ENCODE measurements at places on chromosomes 13 and 19. TPM values are rescaled to one million over a fixed set of nuclear protein-coding genes. Genes with fewer than 3 reads are reported as not detected.

DNA sequence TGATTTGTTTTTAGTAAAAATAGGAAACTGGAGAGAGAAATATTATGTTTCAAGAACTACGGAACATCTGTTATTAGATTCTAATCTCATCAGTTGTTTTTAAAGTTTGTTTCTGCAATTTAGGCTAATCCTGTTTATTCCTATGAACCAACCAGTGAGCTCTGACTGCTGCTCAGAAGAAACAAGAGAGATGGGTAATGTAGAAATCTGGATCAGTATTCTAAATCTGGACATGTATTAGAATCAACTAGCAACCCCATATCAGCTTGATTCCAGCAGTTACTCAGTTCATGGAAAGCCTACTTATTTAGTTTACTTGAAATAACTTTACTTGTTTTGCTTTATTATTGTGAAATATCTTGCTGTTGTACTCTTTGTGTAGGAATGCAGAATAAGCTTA is 115.2 kb downstream of the TNFRSF19 start:
- DNase-seq, result no peak

- DNase-seq, result no peak
Observed at GRCh38 chr19:18147396-18147795, 5.6 kb upstream of the PIK3R2 start.

- DNase-seq, result no peak
Observed at GRCh38 chr13:24254146-24254841, 55.1 kb upstream of the C1QTNF9 start.

GRCh38 chr13:30796132-30796572 is 60.8 kb downstream of the ALOX5AP start:
- no peak for DNase-seq

DNA sequence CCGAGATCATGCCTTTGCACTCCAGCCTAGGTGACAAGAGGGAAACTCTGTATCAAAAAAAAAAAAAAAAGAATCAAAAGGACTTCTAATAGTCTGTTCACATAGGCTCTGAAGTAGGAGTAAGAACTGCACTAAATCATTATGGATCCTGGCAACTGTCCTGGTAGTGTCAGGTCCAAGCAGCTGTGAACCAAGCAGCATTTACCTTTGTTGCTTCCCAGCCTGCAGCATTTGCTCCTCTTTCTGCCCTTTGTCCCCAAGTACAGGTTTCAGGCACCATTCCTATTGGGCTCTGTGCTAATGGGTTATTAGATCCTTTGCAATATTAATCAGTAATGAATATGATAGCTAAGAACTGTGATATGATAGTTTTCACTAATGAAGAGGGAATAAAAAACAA is 77.4 kb upstream of the NBEA start:
- DNase-seq, result no peak

MAB21L1 gene
- polyA plus RNA-seq, result 13.1 TPM

DNA sequence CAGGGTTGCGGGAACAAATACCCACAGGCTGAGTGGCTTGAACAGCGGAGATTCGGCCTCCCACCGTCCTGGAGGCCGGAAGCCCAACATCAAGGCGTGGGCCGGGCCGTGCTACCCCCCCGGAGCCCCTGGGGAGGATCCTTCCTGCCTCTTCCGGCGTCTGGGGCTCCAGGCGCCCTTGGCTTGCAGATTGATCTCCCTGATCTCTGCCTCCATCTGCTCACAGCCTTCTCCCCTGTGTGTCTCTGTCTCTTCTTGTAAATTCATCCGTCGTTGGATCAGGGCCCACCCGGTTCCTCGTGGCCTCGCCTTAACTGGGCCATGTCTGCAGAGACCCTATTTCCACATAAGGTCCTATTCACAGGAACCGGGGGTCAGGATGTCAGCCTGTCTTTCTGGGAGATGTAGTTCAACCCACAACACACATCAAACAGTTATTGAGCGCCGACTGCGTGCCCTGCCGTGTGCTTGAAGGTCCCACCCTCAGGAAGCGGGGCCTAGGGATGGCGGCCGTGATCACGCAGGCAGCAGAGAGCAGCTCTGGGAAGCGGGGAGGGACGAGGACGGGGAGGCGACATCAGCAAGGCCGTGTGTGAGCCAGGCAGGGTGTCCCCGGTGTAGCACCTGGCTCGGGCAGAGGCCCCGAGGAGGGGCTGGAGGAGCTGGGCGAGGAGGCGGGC is 21.3 kb downstream of the HCN2 start:
- peak; percentile 46 for DNase-seq

DNA sequence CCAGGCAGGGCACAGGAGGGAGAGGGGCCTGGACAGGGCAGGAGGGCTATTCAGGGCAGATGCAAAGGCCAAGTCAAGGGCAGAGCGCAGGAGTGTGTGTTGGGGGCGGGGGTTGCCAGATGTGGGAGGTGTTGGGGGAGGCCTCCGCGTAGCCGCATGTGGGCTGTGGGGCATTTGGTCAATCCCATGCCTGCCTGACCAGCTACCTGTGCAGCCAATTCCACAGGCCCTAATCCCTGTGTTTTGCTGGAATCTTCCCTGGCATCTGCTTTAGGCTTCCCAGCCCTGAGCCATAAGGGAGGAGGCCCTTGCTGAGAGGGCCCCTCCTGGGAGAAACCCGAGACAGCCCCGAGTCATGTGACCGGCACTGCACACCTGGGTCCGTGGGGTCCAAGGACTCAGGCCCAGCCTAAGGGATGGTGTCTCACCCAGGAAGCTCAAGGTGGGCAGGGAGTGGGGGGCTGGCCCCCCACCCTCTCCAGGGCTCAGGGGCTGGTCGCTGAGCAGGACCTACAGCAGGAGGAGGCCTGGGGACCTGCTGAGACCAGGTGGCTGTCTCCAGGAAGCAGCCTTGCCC is 20.3 kb downstream of the RFX1 start:
- no peak for DNase-seq

PSG1 gene
- not detected for polyA plus RNA-seq

GRCh38 chr13:93762708-93763426 is 536.3 kb downstream of the GPC6 start:
- DNase-seq, result no peak

ATP1A3 gene
- polyA plus RNA-seq, result not detected

GRCh38 chr13:36763126-36763722 is 55.8 kb upstream of the RFXAP start:
- no peak for DNase-seq

CCDC70 gene
- not detected for polyA plus RNA-seq

DNA sequence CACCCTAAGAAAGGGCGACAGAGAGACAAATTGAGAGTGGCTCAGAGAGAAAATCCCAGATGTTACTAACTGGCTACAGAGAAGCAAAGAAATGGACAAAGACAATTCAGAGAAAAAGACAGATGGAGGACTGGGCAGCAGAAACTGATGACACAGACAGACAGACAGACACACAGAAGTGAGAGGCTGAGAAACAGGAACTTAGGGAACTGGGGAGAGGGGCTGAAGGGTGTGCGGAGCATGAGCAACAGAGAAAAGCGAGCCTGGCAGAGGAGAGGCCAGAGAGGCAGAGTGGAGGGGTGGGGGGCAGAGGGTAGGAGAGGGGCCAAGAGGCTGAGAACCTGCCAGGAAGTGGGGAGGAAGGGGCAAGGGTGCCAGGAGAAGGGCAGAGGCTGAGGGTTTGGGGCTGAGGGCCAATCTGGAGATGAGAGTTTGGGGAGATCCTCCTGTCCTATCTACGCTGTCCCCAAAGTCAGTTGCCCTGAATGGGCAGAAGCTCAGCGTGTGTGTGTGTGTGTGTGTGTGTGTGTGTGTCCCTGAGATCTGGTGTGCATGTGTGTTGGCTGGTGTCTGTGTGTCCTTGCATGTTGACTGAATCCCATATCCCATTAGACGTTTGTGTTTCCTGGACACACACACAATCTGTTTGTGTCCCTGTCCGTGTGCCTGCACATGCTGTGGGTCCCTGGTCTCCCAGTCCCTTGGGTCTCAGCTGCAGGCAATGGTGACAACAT is 5.6 kb upstream of the ERFL start:
- no peak for DNase-seq

GRCh38 chr19:50567882-50568727 is at the start of gene LRRC4B:
Gene LRRC4B (minus strand): TSS chr19:50568435. CDS start chr19:50548838, 19,597 bp downstream.
- peak; percentile 83 for DNase-seq

LENG9 gene
- polyA plus RNA-seq, result 2.2 TPM

DNA sequence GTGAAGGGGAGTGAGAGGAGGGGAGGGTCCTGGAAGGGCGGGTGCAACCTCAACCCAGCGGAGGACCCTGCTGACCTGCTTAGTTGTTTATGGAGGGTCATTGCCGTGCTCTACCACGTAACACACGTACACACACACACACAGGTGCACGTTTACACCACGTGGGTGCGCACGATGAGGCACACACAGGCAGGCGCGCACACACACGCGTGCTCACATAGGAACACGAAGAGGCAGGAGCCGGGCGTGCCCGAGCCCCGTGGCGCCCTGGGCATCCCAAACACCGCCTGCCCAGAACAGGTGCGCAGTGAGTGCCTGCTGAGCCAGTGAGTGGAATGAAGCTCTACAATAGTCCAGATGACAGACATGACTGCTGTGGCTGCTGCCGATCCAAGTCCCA is 11.2 kb upstream of the MADCAM1 start:
- DNase-seq, result no peak

- no peak for DNase-seq
Observed at GRCh38 chr13:46401432-46401831, 14.4 kb upstream of the RUBCNL start.

GRCh38 chr19:11418549-11419506 is at the start of gene RGL3:
Gene RGL3 (minus strand): TSS chr19:11419314. CDS start chr19:11419278, 36 bp downstream.
- no peak for DNase-seq

- DNase-seq, result no peak
Observed at GRCh38 chr13:37534676-37535075, 63.9 kb downstream of the POSTN start.

DNA sequence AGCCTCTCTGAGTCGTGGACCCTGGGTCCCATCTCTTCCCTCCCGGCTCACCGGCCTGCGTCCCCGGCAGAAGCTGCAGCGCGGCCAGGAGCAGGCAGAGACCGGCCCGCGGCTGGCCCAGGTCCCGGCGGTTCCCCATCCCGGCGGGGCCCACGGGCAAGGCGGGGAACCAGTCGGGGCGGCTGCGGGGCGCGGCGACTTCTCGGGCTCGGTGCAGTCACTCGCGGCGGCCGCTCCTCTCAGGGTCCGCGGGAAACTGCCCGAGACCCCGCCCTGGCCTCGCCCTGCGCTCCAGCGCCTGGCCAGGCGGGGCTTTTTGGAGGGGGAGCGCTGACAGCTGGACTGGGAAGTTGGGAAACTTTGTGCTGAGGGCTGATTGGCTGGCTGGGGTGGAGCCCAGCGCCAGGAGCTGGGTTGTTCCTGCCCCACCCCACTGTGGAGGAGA is at the start of gene COL5A3:
Gene COL5A3, minus strand, starts transcription at position 258 of the 445 bp plus-strand sequence. Its CDS starts 119 bp downstream, at position 139.
- peak; percentile 73 for DNase-seq

DNA sequence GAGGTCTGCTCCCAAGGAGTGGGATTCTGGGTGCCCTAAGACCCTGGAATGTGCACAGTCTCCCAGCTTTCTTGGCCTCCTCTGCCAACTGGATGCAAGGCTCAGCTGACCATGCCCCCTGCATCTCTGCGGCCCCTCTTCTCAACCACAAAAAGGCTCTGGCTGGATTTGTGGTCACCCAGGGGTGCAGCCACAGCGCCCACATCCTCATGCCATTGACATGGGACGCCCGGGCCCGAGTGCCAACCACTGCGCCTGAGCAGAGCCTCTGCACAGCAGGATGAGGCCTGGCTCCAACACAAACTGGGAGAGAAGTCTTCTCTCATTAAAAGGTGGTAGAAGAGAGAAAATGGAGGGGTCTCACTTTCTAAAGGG is 103.5 kb downstream of the FOXO1 start:
- no peak for DNase-seq
